ENCODE measurements at places on chromosomes 11 and 22.

DNA sequence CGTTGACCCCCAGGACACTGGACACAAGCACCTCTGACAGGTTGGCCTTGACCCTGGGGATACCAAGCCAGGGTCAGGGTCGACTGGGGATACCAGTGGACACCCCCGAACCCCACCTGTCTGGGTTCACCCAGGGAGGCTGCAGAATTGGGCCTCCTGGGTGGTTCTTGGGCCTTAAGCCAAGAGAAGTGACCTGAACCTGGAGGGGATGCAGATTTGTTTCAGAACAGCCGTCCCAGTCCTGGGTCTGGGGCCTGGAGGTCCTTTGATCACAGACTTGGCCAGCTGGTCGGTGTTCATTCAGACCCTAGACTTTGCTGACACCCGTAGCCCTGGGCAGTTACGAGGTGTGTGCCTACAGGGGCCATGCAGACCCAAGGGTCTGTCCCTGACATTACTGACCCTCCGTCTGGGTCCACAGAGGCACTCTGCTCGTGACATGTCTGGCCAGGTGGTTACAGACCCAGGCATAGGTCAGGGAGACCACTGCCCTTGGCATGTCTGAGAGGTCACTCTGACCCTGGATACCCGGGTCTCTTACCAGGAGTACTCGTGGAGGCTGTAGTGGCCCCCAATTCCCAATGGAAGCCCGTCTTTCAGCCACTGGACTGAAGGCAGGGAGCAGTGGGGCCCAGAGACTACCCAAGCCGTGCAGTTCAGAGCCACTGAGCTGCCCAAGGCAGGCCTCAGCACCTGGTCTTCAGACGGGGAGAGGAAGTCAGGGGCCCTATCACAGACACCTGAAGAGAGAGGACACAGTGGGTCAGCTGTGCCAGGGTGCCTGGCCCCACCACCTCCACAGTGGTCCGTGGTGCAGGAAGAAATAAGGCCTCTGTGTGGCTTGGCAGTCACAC, 6.4 kb downstream of the SIGIRR start:
- no peak for DNase-seq

DNA sequence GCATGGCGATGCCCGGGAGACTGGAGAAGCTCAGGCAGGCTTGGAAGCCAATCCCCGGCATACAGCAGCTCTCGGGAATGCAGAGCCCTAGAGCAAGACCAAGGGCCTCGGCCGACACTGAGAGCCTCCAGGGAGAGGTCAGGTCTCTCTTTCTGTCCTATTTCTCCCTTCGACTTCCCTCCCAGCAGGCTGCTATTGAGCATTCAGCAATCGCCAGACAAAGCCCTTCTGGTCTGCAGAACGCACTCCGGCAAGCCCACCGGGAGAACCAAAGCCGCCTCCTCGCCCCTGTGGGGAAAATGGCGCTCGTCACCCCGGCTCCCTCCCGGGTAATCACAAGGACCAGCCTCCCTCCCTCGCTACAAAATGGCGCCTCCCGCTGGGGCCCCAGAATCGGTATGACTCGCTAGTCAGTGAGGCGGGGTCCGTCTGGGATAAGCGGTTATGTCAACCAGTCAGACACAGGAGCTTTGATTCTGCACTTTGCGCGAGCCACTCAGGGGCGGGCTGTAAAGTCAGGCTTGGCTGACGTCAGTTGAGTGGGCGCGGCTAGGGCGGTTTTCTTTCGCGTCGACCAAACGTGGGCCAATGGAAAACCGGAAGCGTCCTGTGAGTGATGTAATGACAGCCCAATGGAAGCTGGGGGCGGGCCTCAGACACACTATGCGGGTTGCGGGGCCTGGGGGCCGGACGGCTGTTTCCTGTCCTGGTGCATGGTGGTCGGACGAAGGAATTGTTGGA, at the start of gene ZNF143:
Gene ZNF143, plus strand, starts transcription at position 691 of the 741 bp plus-strand sequence. CDS start 10,297 bp downstream, outside the sequence.
- peak; percentile 100 for DNase-seq

DNA sequence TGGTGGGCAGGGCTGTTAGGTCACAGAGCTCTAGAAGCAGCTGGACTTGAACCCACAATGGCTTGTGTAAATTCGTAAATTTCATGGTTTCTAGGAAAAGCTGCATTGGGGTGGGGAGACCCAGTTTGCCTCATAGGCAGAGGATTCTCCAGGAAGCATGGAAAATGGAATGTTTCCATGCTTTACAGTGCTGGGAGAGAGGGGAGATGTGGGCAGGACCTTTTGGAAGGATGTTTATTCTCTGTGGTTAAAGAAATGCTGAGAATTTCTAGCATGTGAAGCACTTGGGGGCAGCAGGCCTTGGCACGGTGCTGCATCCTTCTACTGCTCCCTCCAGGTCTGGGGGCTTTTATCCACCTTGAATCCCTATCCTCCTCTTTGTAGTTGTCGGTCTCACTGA, 46.3 kb downstream of the TRAF6 start:
- DNase-seq = no peak

- no peak for DNase-seq
Measured at GRCh38 chr11:71307811-71308645, 55.7 kb upstream of the SHANK2 start.

DNA sequence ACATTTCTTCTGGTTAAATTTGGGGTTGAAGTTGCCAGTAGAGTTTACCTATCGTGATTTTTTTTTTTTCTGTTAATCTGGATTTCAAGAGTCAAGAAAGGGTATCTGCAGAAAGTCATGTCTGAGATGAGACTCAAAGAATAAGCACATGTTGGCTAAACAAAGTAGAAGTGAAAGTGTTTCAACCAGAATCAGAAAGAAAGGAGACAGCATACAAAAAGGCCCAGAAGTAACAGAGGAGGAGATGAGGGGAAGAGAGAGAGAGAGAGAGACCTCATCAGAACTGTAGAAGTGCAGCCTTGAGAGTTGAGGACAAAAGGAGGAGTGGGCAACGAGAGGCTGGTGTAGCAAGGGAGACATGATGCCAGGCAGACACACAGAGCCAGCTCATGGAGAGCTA, 54.9 kb downstream of the SVIP start:
- DNase-seq = no peak

DNA sequence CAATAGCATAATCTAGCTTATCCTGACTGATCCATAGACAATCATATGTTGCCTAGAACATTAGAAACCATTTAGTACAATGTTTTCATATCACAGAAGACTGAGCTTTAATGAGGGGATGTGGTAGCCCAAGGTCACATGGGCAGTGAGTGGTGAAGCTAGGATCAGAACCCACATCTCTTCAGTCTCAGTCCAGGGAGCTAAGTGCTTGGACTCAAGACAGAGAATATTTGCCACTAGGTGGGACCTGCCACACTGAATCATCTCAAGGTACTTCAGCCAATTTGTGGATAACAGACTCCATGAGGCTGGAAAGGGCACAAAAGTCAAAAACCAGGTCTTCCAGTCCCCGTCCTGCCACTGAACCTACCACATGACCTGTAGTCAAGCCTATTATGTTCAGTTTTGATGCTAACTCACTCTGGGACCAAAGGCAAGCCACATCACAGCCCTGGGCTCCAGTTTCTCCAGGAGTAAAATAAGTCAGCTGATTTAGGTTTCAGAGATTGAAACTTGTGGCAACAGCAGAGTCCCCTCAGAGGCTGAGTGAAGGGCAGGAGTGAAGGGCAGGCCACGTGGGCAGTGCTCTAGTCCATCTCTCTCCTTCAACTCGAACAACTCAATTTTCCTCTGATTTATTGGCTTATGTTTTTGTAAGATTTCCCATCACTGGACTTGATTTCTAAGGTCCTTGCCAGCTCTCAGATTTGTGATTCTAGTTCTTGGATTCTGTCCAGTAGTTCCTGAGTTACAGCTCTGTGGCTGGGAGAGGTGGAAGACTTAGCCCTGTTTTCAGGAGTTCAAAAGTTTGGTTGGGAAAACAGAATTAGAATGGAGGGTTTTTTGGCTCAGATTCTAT, 84.6 kb upstream of the PHOX2A start:
- peak; percentile 75 for DNase-seq

- DNase-seq = peak; percentile 58
Measured at GRCh38 chr11:36619502-36619901, 21.5 kb upstream of the RAG2 start.

DNA sequence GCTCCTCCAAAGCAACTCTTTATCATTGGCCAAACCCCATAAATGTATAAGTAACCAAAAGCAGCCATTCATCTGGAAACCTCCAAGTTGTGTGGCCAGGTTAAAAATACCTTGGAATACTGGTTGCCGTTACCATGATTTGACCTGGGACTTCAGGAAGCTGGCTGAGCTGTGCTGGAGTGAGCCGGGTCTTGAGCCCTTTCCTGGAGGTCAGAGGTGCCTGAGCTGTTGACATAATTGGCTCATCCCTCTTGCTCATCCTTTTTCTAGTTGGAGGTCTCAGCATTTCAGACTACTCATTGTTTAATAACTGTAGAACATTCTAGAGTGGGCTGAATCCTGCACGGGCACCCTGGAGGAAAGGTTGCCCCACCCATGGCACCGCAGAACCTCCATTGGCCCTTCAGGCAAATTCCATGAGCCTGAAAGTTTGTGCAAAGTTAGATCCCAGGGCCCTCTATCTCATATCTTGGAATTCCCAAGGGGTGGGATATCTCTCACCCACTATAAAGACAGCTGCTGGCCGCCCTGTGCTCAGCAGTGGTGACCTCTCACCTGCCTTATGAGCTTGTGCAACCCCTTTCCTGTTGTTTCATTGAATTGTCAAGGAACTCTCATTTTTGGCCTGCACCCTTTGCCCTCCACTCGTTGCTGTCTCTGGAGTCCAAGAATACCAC, 77.0 kb downstream of the C22orf31 start:
- DNase-seq = no peak

- DNase-seq = no peak
Measured at GRCh38 chr11:12242966-12243365, 132.6 kb downstream of the MICAL2 start.

- no peak for DNase-seq
Measured at GRCh38 chr11:71342116-71342515, 89.7 kb upstream of the SHANK2 start.

DNA sequence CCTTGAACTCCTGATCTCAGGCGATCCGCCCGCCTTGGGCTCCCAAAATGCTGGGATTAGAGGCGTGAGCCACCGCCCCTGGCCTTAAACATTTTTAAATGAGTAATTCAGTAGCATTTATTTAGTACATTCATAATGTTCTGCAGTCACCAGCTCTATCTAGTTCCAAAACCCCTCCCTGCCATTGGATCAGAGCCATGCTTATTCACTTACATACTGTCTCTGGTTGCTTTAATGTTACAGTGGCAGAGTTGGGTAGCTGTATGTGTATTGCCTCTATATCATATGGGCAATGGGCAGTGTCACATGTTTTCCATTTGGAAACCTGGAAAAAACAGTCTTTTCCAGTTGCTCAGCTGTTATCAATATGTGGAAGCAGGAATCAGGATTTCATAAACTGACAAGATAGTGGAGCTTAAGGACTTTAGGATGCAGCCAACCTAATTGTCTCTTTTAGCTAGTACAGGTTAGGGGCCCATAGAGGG, 10.5 kb downstream of the COA4 start:
- DNase-seq = no peak

DNA sequence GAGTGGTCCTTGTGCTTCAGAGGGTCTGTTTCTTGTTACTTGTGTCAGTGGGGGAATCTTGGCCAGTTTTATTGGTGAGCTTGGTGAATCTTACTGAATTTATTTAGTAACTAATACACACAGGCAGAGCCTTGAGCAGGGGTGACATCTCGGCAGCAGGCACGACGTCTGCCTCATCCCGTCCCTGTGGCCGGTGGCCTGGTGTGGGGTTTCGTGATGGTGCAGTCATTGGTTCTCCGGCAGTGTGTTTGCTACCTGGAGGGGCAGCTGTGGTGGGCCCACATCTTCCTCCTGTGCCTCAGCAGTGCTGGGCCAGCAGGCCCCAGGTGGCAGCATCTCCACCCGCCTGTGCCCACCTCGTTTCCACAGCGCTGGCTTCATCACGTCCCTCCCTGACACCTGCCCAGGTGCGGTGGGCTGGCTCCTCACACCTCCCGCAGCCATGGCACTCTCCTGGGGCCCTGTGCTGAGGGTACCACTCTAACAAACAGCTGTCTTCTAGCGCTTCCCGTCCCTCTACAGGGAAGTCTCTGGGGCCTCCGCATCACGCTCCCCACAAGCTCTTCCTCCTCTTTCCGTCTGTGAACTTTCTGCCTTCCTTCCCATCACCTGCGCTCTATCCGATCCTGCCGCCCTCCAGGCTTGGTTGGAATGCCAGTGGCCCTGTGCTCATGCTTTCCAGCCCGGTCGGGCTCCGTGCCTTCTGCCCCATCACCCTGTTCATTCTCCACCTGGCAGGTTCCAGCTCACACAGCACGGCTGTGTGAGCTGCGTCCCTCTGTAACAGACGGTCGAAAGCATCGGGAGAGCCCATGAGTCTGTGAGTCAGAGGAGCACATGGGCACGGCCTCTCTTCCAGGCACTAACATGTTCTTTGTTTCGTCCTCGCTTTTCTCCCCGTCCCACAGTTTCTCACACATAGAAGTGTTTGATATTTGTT, 203.4 kb downstream of the TBC1D22A start:
- no peak for DNase-seq

DNA sequence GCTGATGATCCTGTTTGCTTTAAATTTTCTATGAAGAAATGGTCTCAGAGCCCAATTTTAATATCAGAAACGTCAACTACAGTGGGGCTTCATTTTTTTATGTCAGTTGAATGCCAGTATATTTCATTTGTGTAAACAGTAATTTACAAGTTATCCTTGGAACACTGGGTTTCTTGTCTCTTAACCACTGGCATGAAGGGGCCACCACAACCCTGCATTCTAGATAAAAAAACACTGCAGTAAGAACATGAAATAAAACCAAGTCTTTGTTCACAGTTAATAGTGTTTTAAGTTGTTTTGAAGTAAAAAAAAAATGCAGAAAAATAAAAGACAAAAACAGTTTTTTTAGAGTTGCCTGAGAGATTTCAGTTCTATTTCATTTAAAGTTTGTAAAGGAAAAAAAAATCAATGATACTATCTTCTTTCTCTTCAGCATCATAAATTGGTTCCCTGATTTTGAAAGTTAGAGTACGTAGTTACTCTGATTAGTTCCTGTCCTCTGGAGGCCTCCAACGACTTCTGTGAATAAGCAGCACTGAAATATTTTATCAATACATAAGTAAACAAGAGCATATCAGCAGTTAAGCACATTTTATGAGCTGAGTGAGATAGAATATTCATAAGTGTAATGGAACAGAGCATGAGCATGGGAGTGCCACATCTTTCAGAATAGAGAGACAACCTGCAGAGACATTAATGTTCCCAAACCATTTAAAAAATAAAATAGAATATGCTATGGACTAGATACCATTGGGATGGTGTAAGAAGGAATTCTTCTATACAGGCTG, 7.8 kb upstream of the DDI1 start:
- DNase-seq = no peak

- no peak for DNase-seq
Measured at GRCh38 chr11:120750647-120751549, 239.3 kb downstream of the GRIK4 start.

- no peak for DNase-seq
Measured at GRCh38 chr11:70483077-70483861, 84.9 kb downstream of the CTTN start.

DNA sequence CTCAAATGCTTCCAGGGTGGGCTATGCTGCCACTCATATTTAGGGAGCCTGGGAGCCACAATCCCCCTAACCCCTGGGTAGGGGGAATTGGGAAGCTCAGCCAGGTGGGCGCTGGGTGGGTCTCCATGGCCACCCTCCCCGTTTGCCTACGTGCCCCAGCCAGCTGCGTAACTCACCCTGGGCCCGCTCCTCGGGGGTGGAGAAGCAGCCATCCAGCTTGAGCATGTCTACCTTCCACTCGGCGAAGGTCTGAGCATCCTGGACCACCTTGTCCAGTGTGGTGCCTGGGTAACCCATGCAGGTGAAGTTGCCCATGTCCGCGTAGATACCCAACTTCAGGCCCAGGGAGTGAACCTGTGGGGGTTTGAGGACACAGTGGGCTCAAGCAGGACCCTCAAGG, 3.7 kb downstream of the NAGA start:
- DNase-seq = no peak
